ENCODE measurements at places on chromosomes 12 and 14.

DNA sequence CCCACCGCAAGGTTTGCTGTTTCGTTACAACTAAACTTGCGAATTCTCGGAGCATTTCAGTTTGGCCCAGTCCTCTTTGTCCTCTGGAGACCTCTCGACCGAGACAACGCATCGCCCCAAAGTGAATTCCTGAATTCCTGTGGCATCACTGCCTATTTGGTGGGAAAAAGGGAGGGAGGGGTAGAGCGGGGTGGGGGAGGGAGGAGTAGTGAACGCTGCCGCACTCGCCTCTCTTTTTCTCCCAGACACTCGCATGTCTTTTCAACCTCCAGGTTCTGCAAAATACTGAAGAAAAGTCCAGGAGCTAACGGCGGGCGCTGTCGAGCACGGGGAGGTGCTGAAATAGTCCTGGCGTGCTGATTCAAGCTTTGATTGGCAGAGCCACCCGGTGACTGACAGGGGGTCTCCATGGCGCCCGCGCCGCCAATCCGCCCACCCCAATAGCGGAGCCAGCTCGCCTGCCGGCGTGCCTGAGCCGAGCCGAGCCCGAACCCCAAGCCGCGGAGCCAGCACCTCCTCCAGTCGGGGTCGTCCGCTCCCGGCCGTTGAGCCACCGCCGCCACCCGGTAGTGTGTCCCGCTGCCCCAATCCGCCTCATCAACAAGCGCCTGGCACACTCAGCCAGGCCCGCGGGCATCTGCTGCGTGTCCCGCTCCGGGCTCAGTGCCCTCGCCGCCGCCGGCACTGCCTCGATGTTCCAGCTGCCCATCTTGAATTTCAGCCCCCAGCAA is at the start of gene SIX6:
Gene SIX6, plus strand, starts transcription at position 440 of the 731 bp plus-strand sequence. Its CDS starts 253 bp downstream, at position 693.
- H3K27me3 ChIP-seq, result peaks cover 63% of the 10 kb centered on the region
- no peak for DNase-seq
- H3K36me3 ChIP-seq, result no peaks in the 10 kb centered on the region
- H3K4me1 ChIP-seq, result no peaks in the 10 kb centered on the region
- H3K27ac ChIP-seq, result no peak within 1 kb of the TSS

DNA sequence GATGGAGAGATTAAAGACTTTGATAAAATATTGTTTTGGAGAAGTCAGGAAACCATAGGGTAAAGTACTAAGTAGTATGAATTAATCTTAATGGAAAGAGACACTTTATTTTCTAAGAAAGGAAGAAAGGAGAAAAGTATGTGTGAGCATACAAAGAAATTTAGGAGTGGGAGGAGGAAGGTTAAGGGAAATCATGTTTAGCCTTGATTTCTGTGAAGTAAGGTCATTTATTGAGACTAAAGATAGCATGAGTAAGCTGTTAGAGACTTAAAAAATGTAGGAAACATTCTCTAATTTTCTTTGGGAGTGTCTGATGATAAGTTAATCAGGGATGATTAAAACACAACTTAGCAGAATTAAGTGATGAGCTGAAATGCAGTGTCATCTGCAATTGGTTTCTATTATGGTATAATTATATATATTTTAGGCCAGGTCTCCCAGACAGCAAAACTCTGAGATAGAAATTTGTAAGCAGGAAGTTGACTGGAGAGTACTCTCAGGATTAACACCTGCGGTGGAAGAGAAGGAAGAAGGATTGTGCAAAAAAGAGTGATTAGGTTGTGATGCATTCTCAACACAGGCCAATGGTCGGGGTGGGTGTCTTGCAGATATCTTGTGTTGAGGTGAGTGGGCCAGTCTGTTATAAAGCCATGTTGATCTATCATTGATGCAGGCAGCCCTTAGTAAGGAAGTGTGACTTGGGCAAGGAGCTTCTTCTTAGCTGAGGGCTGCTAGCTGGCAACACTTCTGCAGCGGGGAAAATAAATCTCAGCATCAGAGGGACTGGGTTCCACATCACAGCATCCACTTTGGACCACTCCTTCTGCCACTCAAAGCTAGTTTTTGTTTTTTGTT is 256.2 kb downstream of the AEBP2 start:
- no peaks in the 10 kb centered on the region for H3K4me1 ChIP-seq
- DNase-seq, result no peak
- no peaks in the 10 kb centered on the region for H3K36me3 ChIP-seq
- no peak overlapping the region for H3K4me3 ChIP-seq
- no peaks in the 10 kb centered on the region for H3K27me3 ChIP-seq

- H3K36me3 ChIP-seq, result no peaks in the 10 kb centered on the region
- no peak overlapping the region for H3K4me3 ChIP-seq
- H3K27ac ChIP-seq, result no peak overlapping the region
- H3K4me1 ChIP-seq, result no peaks in the 10 kb centered on the region
These were observed 386.0 kb downstream of the BCAT1 start for GRCh38 chr12:24562771-24563431.

- no peaks in the 10 kb centered on the region for H3K36me3 ChIP-seq
- H3K27ac ChIP-seq, result peak overlapping the region; percentile 14
- DNase-seq, result peak; percentile 59
These were observed 18.7 kb downstream of the ZBTB39 start for GRCh38 chr12:56987551-56988053.

GRCh38 chr14:38721822-38722431 is 381.1 kb downstream of the SEC23A start:
- H3K4me3 ChIP-seq, result no peak overlapping the region
- H3K36me3 ChIP-seq, result no peaks in the 10 kb centered on the region
- DNase-seq, result no peak

- H3K27me3 ChIP-seq, result no peaks in the 10 kb centered on the region
- peaks cover 62% of the 10 kb centered on the region for H3K4me1 ChIP-seq
- H3K4me3 ChIP-seq, result no peak overlapping the region
- no peak overlapping the region for H3K27ac ChIP-seq
These were observed 47.8 kb upstream of the FBRSL1 start for GRCh38 chr12:132441871-132442863.

GRCh38 chr14:56805201-56805991 is 4.9 kb downstream of the OTX2 start:
- DNase-seq, result no peak
- H3K27me3 ChIP-seq, result peaks cover 41% of the 10 kb centered on the region
- no peaks in the 10 kb centered on the region for H3K36me3 ChIP-seq
- no peak overlapping the region for H3K4me3 ChIP-seq
- H3K4me1 ChIP-seq, result no peaks in the 10 kb centered on the region
- H3K27ac ChIP-seq, result no peak overlapping the region

- peak; percentile 60 for DNase-seq
- H3K27ac ChIP-seq, result no peak overlapping the region
- H3K27me3 ChIP-seq, result no peaks in the 10 kb centered on the region
- H3K36me3 ChIP-seq, result no peaks in the 10 kb centered on the region
- H3K4me3 ChIP-seq, result no peak overlapping the region
These were observed 144.2 kb downstream of the PLEKHA5 start for GRCh38 chr12:19273482-19274330.

DNA sequence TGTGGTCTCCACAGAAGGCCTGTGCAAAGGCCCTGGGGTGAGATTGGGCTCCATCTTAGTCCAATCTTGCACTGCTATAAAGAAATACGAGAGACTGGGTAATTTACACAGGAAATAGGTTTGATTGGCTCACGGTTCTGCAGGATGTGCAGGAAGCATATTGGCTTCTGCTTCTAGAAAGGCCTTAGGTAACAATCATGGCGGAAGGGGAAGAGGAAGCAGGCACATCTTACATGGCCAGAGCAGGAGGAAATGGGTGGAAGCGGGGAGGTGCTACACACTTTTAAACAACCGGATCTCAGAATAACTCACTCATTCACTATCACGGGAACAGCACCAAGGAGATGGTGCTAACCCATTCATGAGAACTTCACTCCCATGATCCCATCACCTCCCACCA is 55.4 kb downstream of the FAR2 start:
- no peaks in the 10 kb centered on the region for H3K4me1 ChIP-seq
- H3K4me3 ChIP-seq, result no peak overlapping the region
- H3K27ac ChIP-seq, result no peak overlapping the region
- H3K27me3 ChIP-seq, result no peaks in the 10 kb centered on the region
- no peak for DNase-seq
